ENCODE measurements at places on chromosomes 5 and 9.

DNA sequence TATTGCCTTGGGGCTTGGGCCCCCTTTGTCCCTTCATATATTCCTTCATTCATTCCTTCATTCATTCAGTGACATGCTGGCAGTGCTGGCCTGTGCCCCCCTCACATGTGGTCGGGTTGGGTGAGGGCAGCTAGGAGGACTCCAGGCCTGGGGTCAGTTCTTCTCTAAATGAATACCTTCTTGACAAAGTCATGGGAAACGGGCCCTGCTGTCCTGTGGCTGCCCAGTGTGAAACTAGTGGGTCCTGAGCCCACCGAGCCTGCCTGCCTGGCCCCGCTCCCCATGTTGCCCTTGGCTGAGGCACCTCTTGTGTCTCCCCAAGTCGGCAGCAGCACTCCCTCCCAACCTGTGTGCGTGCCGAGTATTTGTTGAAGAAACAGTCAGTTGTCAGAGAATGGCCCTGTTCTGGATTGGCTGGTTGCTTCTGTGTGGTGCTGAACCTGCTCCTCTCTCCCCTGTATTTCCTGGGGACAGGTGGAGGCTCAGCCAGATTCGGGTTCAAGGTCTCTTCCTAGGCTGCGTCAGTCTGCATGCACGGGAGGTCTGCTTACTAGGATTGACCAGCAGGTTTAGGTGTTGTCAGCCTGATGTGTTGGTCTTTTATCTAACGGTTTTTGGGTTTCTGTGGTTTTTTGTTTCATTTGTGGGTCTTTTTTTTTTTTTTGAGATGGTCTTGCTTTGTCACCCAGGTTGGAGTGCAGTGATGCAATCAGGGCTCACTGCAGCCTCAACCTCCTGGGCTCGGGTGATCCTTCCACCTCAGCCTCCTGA, 3.0 kb upstream of the CEL start:
- no peak for DNase-seq

GRCh38 chr5:79119486-79119885, 7.9 kb downstream of the BHMT start:
- no peak for DNase-seq

GRCh38 chr5:380701-381309, 59.3 kb downstream of the AHRR start:
- DNase-seq, result no peak

DNA sequence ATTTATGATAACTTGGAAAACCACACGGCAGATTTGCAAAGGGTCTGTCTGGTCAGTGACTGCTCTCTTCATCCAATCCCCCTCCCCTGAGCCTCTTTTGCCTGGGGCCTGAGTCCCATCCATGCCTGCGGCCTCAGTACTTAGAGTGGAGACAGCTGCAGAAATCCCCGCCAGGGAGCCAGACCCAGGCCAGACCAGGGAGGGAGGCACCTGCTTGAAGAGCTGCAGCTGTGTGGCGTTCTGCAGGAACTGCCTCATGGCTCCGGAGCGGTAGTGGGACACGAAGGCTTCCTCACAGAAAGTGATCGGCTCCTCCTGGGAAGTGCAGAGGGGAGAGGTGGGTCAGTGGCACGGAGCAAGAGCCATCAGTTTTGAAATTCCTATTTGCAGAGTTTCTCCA, 101.6 kb downstream of the CRB2 start:
- peak; percentile 87 for DNase-seq

GRCh38 chr9:134242706-134243105, 78.3 kb upstream of the RNU6ATAC start:
- DNase-seq, result no peak

DNA sequence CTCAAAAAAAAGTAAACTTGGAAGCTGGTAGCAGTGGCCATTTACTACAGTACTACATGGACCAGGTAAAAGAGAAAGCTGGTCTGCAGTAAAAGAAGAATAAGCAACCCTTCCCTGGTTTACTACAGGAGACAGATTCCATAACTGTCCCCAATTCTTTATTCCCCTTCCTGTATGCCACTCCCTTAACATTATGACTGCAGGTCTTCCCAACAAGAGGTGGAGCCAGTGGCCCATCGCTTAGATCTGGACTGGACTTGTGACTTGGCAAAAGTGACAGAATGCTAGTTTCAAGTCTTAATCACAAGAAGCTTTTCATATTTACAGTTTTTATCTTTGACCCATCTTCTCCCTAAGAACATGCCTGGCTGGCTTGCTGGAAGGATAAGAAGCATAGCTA, 42.6 kb upstream of the SLC12A2 start:
- no peak for DNase-seq

GRCh38 chr9:880725-881124, 39.2 kb downstream of the DMRT1 start:
- DNase-seq, result no peak

- no peak for DNase-seq
These were observed 293.0 kb downstream of the ZNF608 start for GRCh38 chr5:124453221-124454051.

- peak; percentile 76 for DNase-seq
These were observed 839 bp downstream of the GABRG2 start for GRCh38 chr5:162068412-162068811.

- no peak for DNase-seq
These were observed 61.0 kb downstream of the FBXW11 start for GRCh38 chr5:171945476-171945875.

GRCh38 chr5:152164860-152165259, 240.2 kb upstream of the GLRA1 start:
- DNase-seq, result no peak

DNA sequence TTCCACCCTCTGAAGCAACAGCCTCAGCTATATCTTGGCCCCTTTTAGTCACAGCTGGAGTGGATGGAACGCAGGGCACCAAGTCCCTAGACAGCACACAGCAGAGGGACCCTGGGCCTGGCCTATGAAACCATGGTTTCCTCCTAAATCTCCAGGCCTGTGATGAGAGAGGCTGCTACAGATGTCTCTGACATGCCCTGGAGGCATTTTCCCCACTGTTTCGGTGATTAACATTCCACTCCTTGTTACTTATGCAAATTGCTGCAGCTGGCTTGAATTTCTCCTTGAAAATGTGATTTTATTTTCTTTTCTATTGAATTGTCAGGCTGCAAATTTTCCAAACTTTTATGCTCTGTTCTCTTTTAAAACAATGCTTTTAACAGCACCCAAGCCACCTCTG, 384.8 kb downstream of the PRR16 start:
- no peak for DNase-seq

DNA sequence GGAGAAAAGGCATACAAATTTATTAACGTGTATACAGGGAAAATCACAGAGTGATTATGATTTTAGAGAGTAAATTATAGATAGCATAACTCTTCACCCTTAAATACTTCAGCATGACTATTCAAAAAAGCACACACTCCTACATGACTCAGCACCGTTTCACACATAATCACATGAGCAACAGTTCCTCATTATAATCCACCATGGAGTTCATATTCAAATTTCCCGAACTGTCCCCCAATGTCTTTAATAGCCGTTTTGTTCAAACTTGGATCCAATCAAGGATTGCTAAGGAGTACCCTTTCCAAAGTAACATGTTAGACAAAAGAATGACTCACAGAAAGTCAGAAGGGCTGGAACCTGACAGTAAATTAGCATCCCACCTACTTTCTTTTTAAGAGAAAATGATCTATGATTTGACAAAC, 32.1 kb downstream of the RAPGEF1 start:
- DNase-seq, result no peak

- peak; percentile 49 for DNase-seq
These were observed 17.9 kb downstream of the STC2 start for GRCh38 chr5:173310218-173310769.

- DNase-seq, result no peak
These were observed 251.3 kb upstream of the DAP start for GRCh38 chr5:11012295-11012694.

DNA sequence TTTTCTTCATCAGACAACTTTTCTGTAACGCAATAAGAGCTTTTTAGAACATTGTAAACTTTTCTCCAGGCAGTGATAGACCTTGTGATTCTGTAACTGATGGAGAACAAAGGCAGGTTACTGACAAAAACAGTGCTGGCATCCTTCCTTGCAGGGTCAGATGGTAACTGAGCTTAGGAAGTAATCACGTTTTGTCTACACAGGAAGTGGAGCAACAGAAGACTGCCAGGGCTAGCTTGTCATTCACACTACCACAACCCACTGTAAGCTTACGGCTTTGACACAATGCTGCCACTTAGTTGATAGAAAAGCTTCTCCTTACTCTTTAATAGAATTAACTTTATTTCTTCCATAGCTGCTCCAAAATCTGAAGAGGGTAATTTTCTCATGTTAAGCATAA, 46.8 kb downstream of the FBN2 start:
- no peak for DNase-seq

- DNase-seq, result no peak
These were observed 73.6 kb downstream of the MAST4 start for GRCh38 chr5:66669862-66670195.

- no peak for DNase-seq
These were observed 972.6 kb upstream of the SEMA6A start for GRCh38 chr5:117547192-117547591.

DNA sequence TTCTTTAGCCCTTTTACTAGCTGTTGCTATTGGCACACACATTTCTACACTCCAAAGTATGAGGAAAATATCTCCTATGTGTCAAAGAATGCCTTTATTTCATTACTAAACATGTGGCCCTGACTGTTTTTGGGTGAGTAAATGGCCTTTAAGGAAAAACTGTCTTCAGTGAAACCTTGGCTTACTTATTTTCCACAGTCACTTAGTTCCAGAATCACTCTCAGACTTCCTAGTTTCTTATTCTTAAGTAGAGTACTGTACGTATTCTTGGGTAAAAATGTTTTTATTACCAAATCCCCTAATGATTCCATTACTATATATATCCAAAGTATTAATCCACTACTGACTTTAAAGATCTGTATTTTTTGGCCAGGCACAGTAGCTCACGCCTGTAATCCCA, 27.5 kb downstream of the ERP44 start:
- no peak for DNase-seq
